Globus pallidus (tissue), 1 donor: ENCODE measurements at places on chromosomes 12 and 14.
A peak's percentile ranks its signal among the peaks of the same experiment; 100 is the strongest.

DNA sequence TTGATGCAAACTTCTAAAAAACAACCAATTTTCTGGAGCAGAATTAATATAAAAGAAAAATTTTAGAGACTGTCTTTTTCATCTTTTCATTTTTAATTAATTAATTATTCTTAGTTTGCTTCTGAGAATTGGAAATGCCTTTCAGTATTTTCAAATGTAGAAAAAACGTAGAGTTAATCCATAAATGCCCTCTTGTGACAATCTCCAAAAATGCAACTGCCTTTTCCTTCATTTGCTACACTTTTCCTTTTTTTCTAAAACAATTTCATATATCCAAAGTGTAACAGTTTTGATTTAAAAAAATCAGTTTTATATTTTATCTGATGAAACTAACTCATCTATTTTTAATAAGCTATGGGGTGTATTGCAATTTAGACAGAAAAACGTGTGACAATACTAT is 409.3 kb downstream of the PRKD1 start:
- no peak for DNase-seq

- no peak for DNase-seq
Measured at GRCh38 chr12:16154990-16155389, 122.5 kb downstream of the SLC15A5 start.

DNA sequence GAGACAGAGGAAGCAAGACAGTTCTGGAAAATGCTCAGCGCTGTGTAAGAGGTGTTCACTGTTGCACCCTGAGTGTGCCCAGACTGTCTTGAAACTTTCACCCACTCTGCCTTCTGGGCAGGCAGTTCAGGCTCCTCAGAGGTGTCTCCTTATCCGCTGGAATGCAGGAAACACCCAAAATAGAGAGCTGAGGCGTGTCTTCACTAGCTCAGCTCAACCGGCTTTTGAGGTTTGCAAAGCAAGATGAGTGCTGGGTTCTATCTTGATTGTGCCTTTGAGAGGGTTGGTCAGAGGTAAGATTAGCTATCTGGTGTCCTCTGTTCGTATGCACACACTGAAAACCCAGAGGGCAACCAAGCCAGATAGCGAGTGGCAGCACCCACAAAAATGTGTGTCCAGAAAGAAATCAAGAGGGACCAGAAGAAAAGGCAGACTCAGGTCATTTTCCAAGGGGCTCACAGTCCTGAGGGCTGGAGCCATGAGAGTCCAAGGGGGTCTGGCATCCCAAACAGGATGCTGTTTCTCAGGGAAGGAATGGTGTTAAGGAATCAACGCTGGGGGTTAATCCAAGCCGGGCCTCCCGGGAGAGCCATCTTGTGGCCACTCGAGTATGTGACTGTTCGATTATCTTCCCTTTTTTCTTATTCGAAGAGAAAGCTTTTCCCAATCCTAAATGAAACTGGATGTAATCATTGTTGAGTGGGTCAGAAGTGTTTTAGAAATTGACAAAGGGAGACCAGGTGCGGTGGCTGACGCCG is 47.1 kb downstream of the TBX3 start:
- DNase-seq, result no peak

DNA sequence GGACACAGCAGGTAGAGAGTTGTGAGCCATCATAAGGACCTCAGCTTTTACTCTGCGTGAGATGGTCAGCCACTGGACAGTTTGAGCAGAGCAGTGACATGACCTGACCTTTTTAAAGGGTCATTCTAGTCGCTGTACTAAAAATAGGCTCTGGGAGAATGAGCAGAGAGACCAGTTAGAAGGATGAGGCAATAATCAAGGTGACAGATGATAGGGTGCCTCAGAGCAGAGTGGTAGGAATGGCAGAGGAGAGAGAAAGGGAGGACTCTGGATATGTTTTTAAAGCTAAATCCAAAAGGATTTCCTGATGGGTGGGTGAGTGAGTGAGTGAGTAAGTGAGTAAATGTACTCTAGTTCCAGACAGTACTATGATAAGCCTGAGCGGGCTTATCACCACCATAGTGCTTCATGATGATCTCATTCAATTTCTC is 83.6 kb upstream of the ARHGAP5 start:
- no peak for DNase-seq

GRCh38 chr12:19545301-19545700 is 106.0 kb downstream of the AEBP2 start:
- DNase-seq, result no peak

DNA sequence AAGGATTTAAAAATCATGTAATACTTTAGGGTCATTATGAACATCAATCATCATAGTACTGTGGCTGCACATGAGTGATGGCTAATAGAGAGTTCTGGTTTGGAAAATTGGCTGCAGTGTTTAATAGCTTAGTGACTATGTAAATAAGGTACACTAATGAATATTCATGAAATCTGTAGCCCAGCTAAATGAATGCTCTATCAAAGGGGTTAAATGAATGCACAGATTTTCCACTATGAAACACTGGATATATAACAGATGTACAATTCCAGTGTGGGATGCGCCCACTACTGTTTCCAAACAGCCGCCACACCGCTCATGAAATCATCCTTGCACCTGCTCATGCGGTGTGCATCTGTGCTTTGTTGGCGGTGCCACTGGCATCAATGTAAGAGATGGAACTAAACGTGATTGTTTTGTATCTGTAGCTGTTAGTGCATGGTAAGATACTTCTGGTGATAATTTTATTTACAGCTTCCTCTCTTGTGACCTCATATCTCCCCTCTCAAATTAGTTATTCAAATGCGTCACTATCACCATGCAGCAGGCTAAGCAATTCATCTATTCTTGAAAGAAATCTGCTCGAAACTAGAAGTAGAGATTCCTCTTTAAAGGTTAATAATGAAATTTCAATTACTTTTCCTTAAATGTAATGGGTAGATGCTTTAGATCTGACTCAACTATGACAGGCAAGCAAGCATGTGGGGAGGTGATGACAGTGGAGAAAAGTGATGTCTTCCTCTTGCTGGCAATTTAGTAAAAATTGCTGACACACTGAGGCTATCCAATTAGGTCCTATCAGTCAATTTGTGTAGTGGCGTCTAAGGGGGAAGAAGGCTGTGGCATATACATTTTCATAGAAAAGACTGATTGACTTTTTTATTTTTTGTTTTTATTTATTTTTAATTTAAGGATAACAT is 433.6 kb downstream of the AEBP2 start:
- no peak for DNase-seq

DNA sequence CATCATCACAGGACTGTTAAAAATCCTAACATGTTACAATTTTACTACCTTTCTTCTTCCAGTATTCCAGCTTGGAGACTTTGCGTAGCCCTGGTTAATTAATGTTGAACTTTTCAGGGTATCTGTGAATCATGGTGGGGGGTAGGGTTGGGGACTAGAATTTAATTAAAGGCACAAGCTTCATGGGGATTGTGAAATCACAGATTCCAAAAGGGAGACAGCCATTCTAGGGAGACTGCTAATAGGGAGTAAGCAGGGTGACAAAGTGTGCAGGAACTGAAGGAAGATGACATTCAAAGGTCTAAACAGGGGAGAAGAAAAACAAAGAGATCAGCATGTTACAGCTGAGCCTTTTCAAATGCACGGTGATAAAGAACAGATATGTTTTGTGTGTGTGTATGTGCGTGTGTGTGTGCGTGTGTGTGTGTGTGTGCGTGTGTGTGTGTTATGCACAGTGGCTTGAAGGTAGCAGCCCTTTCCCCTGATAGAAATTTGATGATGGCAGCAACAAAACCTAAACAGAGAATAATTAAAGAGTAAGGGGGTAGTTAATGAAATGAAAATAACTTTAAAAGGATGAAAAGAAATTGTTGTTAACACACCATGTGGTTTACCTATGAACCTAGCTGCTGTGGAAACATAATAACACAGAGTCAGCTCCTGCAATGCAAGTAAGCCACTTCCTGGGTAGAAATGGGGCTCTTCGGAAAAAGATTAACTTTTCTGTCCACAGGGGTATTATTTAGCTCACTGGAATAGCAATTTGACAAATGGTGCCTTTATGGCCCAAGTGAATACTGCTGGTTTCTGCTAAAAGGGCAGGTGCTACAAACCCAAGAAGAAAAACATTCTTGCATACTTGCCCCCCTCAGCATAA is 581.7 kb downstream of the DIO2 start:
- DNase-seq, result no peak

DNA sequence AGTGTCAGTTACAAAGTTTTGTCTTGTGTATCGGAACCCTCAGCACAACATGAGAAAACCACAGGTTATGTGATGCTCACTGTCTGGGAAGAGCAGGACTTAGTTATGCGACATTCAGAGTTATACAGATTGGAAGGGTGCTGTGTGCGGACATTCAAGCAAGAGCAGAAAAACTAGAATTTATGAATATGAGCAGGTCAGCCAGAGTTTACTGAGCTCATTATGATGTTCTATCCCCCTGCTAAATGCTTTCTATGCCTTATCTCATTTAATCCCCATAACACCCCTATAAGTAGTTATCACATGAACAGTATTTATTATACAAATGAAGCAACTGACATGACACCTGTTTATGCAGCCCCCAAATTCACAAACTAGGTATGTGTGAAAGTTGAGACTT is 1083.2 kb downstream of the FLRT2 start:
- no peak for DNase-seq

- DNase-seq, result no peak
Measured at GRCh38 chr12:93453633-93454032, 11.9 kb upstream of the UBE2N start.

- DNase-seq, result no peak
Measured at GRCh38 chr12:54989829-54990228, 5.3 kb upstream of the TESPA1 start.

DNA sequence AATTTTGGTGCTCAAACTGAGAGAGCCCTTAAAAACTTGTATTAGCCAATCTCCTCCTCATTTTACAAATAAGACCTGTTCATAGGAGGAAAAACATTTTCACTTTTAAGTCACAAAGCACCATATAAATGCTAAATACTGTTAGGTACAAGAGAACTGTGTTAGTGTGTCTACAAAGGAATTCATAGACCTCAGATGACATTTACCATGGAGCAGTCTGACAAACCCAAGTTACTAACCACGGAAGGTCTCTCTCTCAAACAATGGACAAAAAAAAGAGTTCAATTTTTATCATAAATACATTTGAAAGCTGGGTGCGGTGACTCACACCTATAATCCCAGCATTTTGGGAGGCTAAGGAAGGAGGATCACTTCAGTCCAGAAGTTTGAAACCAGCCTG is 10.0 kb downstream of the SBNO1 start:
- DNase-seq, result no peak

DNA sequence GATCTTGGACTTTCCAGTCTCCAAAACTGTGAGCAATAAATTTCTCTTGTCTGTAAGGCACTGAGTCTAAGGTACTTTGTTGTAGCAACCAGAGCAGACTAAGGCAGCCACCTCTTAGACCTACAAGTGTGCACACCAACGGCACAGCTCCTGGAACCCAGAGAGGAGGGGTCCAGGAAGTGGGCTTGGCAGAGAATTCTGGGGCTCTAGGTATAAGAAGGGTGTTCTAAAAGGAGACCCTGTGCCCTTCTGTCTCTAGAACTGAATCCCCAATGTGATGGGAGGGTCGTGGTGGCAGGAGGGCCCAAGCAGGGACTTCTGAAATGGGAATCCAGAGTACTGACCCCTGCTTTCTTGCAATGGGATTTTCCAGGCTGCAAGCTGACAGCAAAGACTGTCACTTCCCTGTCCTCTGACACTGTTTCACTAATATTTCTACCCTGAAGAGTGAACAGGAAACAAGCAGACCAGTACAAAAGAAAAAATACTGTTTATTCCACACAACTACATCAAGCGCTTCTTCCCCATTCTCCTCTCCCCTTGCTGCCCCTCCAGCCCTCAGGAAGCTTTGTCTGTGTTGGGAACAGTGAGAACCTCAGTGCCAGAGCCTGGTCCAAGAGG is 13.6 kb upstream of the TFCP2 start:
- DNase-seq, result no peak

- DNase-seq, result no peak
Measured at GRCh38 chr12:67826148-67826547, 163.1 kb upstream of the IFNG-AS1 start.

DNA sequence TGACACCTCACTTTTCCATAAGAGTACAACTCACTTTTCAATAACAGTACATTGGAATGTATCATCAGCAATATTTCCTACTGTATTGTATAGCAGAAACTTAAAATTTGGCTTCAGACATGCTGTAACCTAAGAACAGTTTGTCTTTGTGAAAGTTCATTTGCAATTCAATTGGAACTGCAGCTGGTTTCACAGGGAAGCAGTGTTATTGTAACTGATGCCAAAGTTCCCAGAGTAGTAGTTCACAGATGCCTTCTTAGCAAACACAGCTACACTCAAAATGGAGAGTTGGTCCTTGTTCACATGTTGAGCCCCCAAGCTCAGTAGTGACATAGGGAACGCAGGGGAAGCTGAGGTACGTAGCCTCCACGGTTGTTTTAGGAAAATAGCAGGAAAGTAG is 23.3 kb downstream of the PPP1R36 start:
- DNase-seq, result peak; percentile 97

DNA sequence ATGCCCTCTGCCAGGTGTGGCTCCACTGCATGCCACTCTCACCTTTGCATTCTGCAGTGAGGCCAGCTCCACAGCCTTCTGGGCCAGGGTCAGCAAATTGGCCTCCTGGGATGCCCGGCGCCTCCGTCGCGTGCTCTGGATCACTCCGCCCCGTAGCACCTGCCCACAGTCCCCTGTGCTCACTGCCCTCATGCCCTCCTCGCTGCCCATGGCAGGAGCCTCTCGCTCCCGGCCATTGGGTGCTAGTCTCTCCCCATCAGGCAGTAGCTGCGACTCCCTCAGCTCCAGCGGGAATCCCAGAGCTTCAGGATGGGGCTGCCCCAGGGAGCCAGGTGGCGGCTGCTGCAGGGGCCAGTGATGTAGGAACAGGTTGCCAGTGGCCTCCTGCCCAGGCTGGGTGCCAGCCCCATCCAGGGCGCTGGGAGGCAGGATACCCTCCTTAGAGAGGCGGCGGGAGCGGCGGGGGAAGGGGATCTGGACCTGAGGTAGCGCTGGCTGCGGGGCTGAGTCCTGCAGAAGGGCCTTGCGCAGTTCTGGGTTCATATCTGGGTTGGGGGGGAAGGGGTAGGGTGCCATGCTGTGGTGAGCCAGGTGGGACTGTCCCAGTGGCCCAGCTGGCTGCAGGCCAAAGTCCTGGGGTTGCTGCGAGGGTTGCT is 24.5 kb upstream of the PNMA1 start:
- no peak for DNase-seq

GRCh38 chr14:51248016-51248987 is 8.3 kb downstream of the TMX1 start:
- DNase-seq, result peak; percentile 19

- DNase-seq, result no peak
Measured at GRCh38 chr14:72638021-72638420, 255.9 kb downstream of the DPF3 start.

- no peak for DNase-seq
Measured at GRCh38 chr14:26448181-26448855, 149.5 kb downstream of the NOVA1 start.

DNA sequence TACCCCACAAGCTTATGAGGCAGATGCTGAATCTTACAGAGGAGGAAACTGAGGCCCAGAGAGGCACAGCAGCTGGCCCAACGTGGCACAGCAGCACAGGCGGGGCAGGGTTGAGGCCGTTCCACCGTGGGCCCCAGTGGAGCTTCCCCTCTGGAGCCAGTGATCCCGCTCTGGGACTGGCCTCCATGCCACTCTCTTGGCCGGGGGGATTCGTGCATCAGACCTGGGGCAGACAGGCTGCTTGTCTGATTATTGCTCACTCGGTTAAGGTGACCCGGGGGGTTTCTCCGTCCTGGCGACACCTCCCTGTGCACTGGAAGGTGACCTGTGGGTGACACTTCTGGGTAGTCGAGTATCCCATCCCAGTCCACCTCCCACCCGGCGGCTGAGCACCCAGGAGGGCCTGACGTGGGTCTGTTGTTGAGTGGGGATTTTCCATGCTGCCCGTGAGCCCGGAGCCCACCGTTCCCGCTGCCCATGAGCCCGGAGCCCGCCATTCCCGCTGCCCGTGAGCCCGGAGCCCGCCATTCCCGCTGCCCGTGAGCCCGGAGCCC is 27.8 kb downstream of the NOC4L start:
- DNase-seq, result no peak
